ENCODE measurements at places on chromosomes 3 and 15.

- no peak for ATAC-seq
Observed at GRCh38 chr15:40346579-40347558, 4.0 kb upstream of the PHGR1 start.

DNA sequence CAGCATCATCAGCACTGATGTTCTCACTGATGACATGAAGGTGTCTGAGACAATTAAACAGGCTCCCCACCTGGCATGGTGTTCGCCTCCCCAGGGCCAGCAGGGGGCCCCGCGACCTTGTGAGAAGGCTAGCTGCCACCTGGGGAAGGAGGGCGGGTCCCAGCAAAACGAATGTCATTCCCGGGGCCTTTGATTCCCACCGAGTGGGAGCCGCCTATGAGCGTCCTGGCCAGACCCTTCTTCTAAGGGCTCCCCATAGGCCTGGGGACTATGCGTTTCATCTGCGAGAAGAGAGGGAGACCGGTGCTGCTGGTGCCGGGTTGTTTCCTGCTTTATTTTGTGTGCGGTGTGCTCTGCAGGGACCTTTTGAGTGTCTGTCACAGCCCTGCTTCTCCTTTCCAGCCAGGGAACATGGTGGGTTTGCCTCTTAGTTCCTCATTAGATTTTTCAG, 20.5 kb upstream of the MINDY4B start:
- ATAC-seq = no peak

DNA sequence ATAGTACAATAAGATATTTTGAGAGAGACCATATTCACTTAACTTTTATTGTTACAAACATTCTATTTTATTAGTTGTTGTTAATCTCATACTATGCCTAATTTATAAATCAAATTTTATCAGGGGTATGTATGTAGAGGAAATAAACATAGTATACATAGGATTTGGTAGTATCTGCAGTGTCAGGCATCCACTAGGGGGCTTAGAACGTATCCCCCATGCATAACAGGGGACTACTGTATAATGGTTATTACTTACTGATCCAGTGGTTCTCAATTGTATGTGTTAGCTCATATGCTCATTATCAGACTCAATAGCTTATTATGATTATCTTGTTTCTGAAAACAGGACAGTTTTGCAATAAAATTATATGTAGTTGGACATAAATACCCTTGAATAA, 27.6 kb downstream of the CMC1 start:
- ATAC-seq = no peak

- ATAC-seq = no peak
Observed at GRCh38 chr15:73965094-73965757, 26.9 kb downstream of the STOML1 start.

- ATAC-seq = no peak
Observed at GRCh38 chr15:65762914-65763787, 28.9 kb downstream of the DENND4A start.

DNA sequence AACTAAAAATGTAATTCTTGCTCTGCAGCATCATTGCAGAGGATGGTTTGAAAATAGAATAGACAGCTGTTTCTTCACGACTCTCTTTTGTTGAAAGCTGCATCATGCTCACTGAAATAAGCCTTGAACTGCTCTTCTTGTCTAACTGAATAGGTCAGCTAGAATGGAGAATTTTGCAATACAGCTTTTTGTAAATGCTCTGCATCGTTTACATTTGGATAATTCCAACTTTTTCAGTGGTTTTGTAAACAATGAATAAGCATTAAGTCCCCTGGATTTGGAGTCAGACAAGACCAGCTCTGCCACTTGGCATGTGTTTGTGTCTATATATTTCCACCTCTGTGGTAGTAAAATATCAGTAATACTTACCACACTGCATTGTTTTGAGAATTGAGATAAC, 95.2 kb downstream of the PLSCR2 start:
- no peak for ATAC-seq

DNA sequence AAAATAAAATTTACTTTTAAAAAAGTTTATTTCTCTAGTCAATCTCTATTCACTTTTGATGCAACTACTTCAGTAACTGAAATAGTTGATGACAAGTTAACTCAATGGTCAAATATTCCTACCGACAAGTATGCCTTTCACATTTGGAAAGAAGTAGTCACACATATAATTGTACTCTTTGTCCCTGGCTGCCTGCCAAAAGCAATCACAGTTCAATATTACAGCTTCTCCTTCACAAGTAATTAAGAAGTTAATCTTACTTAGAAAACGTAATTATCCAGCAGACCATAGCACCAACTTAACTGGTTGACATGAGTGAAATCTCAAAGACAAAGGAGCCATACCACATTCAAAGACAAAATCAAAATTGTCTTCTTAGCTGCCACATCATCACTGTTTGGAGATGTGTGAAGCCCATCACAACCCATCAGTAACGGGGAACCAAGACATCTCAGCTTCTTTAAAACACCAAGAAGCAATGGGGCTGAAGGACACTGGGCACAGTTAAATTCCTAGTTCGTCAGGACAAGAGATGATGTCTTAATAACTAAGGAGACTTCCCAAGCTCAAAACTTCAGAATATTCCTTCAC, 86.1 kb downstream of the PLCH1 start:
- ATAC-seq = no peak

GRCh38 chr15:23565395-23566070, at the start of gene MKRN3:
TSS of gene MKRN3 (plus strand) at chr15:23565674. CDS start at chr15:23565783, 109 bp downstream.
- ATAC-seq = no peak

GRCh38 chr15:42171795-42172194, 15.4 kb upstream of the PLA2G4F start:
- no peak for ATAC-seq

DNA sequence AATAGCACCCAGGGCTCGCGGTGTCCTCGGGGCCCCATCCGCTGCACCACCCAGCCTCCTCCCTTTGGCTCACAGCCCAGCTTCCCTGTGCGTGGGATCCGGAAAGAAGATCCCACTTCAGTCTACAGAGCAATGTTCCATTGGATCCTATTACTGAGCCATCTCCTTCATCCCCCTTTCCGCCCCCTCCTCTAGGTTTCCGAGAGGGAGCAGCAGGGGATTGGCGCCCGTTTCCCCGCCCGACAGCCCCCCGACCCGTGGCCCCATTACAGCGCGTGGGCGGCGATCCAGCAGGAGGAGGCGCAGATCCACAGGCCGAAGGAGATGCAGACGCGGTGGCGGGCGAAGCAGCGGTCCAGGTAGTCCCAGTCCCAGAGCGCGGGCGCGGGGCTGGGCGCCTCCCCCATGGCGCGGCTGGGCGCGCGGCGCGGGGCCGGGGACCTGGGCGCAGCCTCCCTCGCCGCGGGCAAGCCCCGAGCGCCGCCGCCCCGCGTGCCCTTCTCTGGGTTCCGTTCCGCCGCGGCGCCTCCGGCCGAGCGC, 340 bp downstream of the TMEM44 start:
- ATAC-seq = peak; percentile 40

DNA sequence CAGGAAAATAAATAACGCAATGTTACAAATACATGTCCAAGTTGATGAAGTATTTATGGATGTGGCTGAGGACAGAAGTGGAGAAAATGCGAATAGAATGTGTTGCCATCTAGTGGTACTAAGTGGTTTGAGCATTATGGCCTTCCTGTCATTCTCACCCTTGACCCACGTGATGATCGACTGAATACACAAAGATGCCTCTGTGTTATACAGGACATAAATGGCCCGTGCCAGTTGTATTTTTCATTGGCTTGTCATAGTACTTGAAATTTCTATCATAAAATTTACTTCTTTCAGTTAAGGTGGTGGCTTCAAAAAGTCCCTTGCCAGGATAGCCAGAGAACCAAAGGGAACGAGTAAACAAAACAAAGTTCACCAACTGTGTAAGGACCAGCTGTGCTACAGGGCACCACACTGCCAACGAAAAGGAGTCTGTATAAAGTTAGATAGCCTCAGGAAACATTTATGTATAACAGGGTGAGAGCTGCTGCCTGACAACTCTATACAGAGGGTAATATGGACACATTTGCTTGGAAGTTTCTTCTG, 103.7 kb downstream of the MYH15 start:
- ATAC-seq = no peak
